Dermis blood vessel endothelial cell (primary cell): ENCODE measurements at places on chromosomes 3 and 15. TPM values are rescaled to one million over a fixed set of nuclear protein-coding genes. Genes with fewer than 3 reads are reported as not detected.

Gene CD80
- total RNA-seq, result 0.14 and 0.17 TPM in 2 replicates

Gene KCNH8
- total RNA-seq, result under 0.01 and 0.05 TPM in 2 replicates

Gene ADAMTS9
- total RNA-seq, result 80.3 and 86.0 TPM in 2 replicates

Gene MYO9A
- total RNA-seq, result 33.2 and 44.9 TPM in 2 replicates

Gene ULK4
- 6.3 and 25.2 TPM in 2 replicates for total RNA-seq

Gene LSAMP
- not detected in 2 replicates for total RNA-seq

Gene CCR8
- total RNA-seq, result not detected in 2 replicates

Gene PGBD4
- 1.2 and 1.3 TPM in 2 replicates for total RNA-seq

Gene FLNB
- total RNA-seq, result 676 and 796 TPM in 2 replicates

Gene SCAANT1
- not detected in 2 replicates for total RNA-seq

Gene ZIC4
- not detected in 2 replicates for total RNA-seq

Gene CDC25A
- total RNA-seq, result 15.1 and 21.6 TPM in 2 replicates

Gene ERICH6
- not detected in 2 replicates for total RNA-seq

Gene ANKRD34C
- not detected in 2 replicates for total RNA-seq

Gene NEK10
- 2.0 and 2.6 TPM in 2 replicates for total RNA-seq

Gene CD47
- 85.6 and 113 TPM in 2 replicates for total RNA-seq

Gene TEX9
- total RNA-seq, result 0.51 and 0.93 TPM in 2 replicates

Gene SPATA12
- total RNA-seq, result 0.17 and 0.33 TPM in 2 replicates

Gene CACNA2D3
- total RNA-seq, result under 0.01 TPM in 1 of 2 replicates, not detected in the other

Gene GOLGA8G
- total RNA-seq, result not detected in 2 replicates

Gene TRAIP
- total RNA-seq, result 2.0 and 3.9 TPM in 2 replicates

Gene HYKK
- total RNA-seq, result 1.8 and 3.4 TPM in 2 replicates

Gene FEZF2
- not detected in 2 replicates for total RNA-seq

Gene HACD2
- 24.8 and 39.4 TPM in 2 replicates for total RNA-seq

Gene CFAP92
- 1.9 and 2.4 TPM in 2 replicates for total RNA-seq

Gene ELL3
- total RNA-seq, result 2.9 and 5.4 TPM in 2 replicates

Gene ISLR2
- total RNA-seq, result not detected in 2 replicates

Gene OSTN
- not detected in 2 replicates for total RNA-seq

Gene GXYLT2
- under 0.01 and 0.09 TPM in 2 replicates for total RNA-seq

Gene CPLX3
- total RNA-seq, result not detected in 2 replicates

Gene GOLGA6L7
- not detected in 2 replicates for total RNA-seq

Gene MCCC1
- total RNA-seq, result 24.5 and 33.6 TPM in 2 replicates

Gene TMEM40
- not detected in 2 replicates for total RNA-seq

Gene MYD88
- total RNA-seq, result 29.3 and 29.9 TPM in 2 replicates

Gene C3orf52
- total RNA-seq, result 6.7 and 7.7 TPM in 2 replicates

Gene DNAH12
- total RNA-seq, result under 0.01 and 0.17 TPM in 2 replicates

Gene PLSCR5
- not detected in 2 replicates for total RNA-seq

Gene MRPL46
- total RNA-seq, result 17.0 and 20.3 TPM in 2 replicates

Gene NANOGP8
- not detected in 2 replicates for total RNA-seq

Gene EPHB1
- 2.4 and 6.5 TPM in 2 replicates for total RNA-seq

Gene STRIT1
- not detected in 2 replicates for total RNA-seq

Gene MOBP
- total RNA-seq, result 0.19 TPM in 1 of 2 replicates, not detected in the other

Gene ANKUB1
- total RNA-seq, result not detected in 2 replicates

Gene FBXL22
- 0.09 TPM in 1 of 2 replicates, not detected in the other for total RNA-seq
